ENCODE measurements at places on chromosomes 12 and 14.

GRCh38 chr14:75339059-75339458, 60.4 kb downstream of the FOS start:
- no peak for DNase-seq

DNA sequence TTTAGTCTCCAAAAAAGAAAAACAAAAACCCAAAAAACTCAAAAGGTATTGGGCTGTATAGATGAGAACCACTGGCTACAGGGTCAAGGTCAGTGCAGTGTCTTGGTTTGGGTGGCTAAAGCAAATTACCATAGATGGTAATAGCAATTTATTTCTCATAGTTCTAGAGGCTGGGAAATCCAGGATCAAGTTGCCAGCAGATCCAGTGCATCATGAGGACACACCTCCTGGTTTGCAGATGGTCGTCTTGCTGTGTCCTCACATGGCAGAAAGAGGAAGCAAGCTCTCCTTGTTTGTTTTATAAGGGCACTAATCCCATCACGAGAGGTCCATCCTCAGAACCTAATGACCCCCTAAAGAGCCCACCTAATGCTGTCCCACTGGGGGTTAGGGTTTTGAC, 11.2 kb downstream of the COX14 start:
- DNase-seq = no peak

GRCh38 chr12:11861155-11861863, 209.4 kb upstream of the BCL2L14 start:
- no peak for DNase-seq

DNA sequence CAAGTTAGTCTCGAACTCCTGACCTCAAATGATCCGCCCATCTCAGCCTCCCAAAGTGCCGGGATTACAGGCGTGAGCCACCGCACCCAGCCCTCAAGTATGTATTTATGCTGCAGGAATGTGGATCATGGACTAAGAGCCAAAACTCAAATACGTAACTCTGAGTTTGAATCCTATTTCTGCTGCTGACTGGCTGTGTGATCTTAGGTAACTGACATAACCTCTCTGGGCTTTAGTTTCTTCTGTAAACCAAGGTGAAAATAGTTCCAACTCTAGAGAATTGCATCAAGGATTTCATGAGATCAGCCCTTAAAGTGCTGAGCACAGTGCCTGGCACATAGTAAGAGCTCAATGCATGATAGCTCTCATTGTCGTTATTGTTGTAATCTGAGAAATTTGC, 37.4 kb downstream of the HSPB8 start:
- DNase-seq = no peak

DNA sequence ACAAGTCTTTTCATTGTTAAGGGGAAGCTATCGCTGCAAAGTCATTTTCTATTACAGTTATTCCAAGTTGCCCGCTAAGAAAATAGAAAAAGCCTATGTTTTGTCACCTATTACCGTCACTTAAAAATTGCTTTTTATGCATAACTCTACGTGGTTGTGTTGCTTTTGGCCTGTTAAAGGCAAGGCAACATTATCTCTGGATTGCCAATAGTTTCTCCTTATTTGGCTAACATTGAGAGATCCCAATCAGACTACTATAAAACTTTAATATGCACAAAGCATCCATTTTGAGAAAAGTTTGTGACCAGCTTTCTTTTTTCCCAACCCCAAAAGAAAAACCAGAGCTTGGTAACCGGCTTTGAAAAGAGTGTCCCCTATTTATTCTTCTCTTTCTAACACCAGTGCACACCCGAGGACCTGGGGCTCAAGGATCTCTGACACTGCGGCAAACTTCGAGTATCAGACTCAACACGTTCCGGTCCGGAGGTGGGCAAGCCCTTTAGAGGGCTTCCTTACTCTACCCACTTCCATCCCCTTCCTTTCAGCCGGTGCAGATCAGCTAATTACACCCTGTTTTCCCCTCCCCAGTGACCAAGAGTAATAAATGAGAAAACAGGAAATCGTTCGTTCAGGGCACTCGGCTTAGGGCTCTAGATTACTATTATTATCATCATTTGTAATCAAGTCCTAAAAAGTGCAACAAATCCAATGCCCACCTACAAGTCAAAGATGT, 1.2 kb downstream of the PPP1R12A start:
- no peak for DNase-seq

- no peak for DNase-seq
Observed at GRCh38 chr12:80936353-80936641, 1.4 kb downstream of the LIN7A start.

DNA sequence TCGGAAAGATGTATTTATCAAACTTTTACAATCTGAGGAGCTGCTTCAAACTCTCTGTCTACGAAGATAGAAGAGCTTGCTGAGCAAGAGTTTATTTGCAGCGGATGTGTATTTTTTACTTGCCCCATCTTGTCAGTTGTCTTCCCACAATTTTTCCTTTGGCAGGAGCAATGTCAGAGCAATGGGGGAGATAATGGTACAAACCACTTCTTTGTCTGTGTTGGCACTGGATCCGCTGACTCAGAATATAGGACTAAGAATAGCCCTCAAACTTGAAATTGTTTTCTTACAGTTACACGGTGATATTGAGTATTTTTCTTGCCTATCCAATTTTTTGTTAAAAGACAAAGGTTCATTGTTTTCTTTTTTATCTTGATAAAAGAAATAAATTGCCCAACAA, 27.6 kb downstream of the HELB start:
- no peak for DNase-seq

DNA sequence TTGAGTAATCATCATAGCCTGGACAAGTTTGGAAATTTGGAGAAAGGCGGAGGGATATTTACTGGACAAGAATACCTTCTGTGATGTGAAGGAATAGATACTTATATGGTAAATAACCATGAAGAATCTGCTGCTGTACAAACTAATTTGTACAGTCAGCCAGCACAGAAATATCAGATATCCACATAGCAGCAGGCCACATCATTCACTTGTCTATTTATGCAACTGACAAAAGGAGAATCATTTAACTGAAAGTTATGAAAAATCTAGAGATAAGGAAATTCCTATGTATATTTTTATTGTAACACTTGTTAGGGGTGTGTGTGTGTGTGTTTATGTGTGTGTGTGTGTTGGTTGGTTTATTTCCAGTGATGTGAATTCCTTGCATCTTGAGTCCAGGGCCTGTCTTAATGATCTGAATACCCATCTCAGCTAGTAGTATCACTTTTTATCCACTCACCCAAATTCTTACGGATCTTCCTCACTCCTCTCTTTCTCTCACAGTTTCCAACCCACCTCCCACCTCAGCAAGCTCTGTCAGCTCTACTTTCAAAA, 10.5 kb upstream of the LRIG3 start:
- no peak for DNase-seq

GRCh38 chr14:101352567-101352966, 208.7 kb upstream of the DIO3 start:
- DNase-seq = no peak

DNA sequence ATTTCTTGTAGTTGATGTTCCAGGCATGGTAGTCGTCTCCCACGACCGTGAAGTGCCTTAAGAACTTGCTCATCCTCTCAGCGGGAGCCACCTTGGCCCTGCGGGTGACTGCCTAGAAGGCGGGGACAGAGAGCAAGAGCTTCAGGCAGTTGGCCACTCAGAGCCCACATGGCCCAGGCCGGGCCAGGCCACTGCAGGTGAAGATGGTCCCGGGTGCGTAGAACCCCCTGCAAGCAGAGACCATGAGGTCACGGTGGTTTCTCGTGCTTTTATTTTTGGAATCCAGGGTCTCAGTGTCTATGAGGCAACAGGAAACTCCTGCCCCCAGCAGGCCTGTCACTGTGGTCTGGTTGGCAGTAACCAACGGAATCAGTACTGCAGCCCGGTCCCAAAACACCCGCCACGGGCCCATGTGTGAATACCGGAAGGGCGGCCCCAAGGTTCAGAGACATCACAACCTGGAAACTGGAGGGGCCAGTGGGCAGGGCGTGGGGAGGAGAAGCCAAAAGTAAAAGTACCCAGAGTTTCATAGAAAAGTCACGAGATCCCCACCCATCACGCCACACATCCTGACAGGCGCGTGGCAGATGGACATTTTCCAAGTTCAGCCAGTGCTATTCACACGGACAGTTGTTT, 27.5 kb downstream of the HVCN1 start:
- no peak for DNase-seq

GRCh38 chr14:39683691-39684260, 251.5 kb upstream of the FBXO33 start:
- no peak for DNase-seq

DNA sequence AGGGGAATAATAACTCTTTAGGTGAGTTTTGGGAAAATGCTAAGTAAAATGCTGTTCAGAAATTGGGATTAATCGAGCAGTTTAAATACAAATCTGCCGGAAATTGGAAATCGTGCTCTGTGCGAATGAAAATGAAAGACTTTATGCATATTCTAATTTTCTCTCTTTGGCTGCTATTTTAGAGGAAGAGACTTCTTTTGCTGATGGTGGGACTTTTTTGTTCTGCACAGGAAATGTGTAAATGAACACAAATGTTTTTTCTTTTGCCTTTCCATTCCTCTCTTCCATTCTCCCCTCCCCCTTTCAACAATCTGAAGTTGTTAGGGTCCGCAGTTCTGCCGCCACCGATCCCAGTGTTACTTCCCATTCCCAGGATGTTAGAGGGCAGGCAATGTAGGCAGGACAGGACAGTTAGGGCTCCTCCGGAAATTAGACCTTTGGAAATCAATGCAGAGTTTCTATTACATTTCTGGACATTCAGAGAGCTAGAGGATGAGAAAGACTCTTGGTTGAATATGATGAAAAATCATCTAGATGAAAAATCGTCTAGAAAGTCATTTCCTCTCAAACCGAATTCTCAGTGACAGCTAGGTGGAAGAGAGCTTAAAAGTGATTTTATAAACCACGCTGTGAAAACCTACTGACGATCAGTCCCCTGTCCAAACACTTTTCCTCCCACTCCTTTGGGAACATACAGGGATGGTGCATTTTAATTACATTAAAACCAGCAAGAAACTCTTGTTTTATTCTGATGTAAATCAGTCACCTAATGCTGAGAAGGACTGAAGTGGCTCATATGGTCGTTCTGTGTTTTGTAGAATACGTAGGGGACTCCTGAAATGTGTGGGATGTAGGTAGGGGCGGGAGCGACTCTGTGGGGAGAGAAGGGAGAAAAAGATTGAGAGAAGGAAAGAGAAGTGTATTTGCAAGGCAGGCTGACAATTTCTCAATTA, 17.8 kb downstream of the FOXG1 start:
- DNase-seq = no peak

DNA sequence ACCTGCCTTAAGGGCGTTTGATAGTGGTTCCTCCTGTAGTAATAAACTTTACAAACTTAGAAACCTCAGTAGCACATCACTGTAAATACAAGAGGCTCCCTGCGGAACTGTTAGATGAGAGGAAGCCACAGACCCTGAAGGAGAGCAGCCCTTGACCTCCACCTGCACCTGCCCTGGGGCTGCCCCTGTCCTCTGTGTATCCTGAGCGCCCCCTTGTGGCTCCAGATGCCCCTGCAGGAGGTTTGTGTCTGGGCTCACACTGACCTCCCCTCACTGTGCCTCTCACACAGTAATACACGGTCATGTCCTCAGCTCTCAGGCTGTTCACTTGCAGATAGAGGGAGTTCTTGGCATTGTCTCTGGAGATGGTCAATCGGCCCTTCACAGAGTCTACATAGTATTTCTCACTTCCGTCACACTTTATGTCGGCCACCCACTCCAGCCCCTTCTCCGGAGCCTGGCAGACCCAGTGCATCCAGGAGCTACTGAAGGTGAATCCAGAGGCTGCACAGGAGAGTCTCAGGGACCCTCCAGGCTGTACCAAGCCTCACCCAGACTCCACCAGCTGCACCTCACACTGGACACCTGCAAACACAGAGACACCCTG, 1059.8 kb downstream of the TMEM121 start:
- DNase-seq = peak; percentile 32
